ENCODE measurements at places on chromosomes 12 and 14.

DNA sequence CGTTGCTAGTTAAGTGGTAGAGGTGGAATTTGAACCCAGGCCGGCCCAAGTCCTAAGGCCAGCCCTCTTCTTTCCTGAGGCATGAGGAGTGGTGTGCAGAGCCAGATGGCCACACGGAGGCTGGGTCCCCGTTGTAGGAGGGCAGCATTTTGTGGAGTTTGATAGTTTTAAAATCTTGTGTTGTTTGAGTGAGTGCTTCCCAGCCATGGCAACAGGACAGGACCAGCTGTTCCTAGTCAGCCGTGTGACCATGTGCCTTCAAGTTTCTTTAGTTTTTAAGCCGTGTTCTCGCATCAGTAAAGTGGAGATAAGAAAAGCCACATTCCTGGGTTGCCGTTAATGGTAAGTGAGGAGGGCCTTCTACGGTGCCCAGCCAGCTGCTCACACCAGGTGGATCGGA is 44.4 kb downstream of the UBE3B start:
- no peak overlapping the region for H3K27ac ChIP-seq
- peaks cover 22% of the 10 kb centered on the region for H3K4me1 ChIP-seq
- H3K36me3 ChIP-seq = peaks cover 78% of the 10 kb centered on the region
- no peaks in the 10 kb centered on the region for H3K27me3 ChIP-seq
- no peak for DNase-seq

DNA sequence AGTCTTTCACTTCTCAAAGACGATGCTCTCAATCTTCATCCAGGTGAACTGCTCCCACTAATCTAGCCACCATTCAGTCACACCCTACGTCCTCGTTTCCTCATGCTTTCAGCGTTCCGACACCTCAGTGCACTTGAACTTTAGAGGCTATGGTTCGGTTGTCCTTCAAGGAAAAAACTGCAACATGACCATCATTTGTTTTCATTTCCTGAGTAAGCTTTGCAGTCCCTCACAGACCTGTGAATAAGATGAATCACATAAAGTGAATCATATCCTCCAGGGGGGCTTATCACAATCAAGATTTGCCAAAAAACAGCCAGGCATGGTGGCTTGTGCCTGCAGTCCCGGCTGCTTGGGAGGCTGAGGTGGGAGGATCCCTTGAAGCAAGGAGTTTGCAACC is 80.2 kb downstream of the TMCC3 start:
- H3K27ac ChIP-seq = no peak overlapping the region
- H3K27me3 ChIP-seq = no peaks in the 10 kb centered on the region
- peaks cover 35% of the 10 kb centered on the region for H3K4me1 ChIP-seq

GRCh38 chr14:36856095-36856878 is 194.6 kb downstream of the PAX9 start:
- H3K4me1 ChIP-seq = no peaks in the 10 kb centered on the region
- H3K27ac ChIP-seq = no peak overlapping the region
- DNase-seq = no peak

DNA sequence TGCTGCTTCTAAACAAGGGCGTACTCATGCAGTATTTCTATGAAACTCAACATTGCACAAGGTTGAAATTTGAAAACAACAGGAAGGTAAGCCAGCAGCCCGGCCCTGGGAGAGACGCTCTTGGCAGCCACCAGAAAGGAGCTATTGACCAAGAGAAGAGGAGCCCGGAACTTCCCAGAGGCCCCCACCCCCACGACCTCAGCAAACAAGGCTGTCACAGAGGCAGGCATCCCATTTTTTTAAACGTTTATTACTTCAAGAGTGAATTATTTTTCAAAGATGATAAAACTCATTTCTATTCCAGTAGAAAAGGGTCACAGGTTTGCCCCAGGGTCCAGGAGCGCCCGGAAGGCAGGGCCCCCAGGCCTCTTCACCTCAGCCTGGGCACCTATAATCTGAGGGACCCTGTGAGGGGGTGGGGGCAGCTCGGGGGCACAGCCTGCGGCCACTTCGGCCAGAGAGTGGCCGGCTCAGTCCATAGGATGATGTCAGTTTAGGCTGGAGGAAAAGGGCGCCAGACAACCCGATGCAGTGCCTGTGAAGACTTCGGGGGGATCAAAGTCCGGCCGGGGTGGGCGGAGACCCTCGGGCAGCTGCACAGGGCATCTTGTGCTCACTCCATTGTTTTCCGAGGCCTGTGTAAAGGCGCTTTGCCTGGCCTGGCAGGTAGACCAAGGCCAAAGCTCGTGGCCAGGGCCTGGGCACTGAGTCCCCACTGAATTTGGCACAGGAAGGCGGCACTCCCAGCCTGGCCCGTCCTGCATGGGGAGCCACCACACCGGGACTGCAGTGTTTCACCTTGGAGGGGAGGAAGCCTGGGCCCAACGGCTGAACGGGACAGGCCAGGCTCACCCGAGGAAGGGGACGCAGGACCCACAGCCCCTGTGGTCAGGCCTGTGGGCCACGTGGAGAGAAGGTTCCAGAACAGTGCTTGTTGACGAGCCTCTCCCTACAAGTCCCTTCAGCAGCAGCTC is 86.0 kb downstream of the SCARB1 start:
- no peak overlapping the region for H3K27ac ChIP-seq
- DNase-seq = no peak
- no peak overlapping the region for H3K4me3 ChIP-seq
- H3K4me1 ChIP-seq = peaks cover 29% of the 10 kb centered on the region
- H3K27me3 ChIP-seq = no peaks in the 10 kb centered on the region

DNA sequence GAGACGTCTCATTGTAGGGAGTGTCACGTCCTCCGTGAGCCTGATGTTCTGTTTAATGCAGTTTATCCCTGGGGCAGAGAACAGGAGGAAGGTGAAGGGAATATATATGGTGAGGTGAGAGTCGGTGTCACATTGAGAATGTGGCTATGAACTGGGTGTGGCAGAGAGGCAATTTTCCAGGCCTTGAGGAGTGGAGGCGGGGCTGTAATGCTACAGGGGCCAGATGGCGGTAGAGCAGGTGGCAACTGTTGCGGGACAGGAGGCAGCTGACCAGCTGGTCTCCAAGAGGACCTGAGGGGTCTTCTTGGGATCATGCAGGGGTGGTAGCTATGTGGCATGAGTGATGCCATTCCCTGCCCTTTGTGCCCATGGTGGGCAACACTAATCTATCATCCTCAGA is 59.6 kb downstream of the CACNA1C start:
- H3K4me3 ChIP-seq = no peak overlapping the region
- no peak overlapping the region for H3K27ac ChIP-seq
- H3K36me3 ChIP-seq = peaks cover 13% of the 10 kb centered on the region
- DNase-seq = no peak

- DNase-seq = no peak
- H3K27me3 ChIP-seq = no peaks in the 10 kb centered on the region
- no peak overlapping the region for H3K27ac ChIP-seq
- no peak overlapping the region for H3K4me3 ChIP-seq
- no peaks in the 10 kb centered on the region for H3K4me1 ChIP-seq
- H3K36me3 ChIP-seq = peaks cover 30% of the 10 kb centered on the region
Measured at GRCh38 chr14:52650774-52651173, 44.6 kb downstream of the ERO1A start.

DNA sequence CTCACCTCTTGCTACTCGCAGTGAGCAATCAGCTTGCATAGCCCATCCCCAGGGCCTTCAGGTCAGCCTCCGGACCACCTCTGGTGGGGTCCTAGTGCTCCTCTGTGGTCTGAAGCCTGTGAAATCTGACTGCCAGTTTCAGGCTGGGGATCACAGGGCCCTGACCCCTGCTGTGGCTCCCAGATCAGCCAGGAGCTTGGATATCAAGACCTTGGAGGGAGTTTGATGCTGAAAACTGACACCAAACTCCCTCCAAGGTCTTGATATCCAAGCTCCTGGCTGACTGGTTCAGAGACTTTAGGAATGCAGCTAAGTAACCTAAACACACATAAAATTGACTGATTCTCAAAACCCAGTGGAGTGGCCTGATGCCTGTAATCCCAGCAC is 19.8 kb upstream of the DHRS4 start:
- H3K4me3 ChIP-seq = no peak overlapping the region
- H3K27me3 ChIP-seq = peaks cover 5% of the 10 kb centered on the region
- H3K27ac ChIP-seq = no peak overlapping the region
- DNase-seq = no peak
- no peaks in the 10 kb centered on the region for H3K36me3 ChIP-seq
- no peaks in the 10 kb centered on the region for H3K4me1 ChIP-seq

DNA sequence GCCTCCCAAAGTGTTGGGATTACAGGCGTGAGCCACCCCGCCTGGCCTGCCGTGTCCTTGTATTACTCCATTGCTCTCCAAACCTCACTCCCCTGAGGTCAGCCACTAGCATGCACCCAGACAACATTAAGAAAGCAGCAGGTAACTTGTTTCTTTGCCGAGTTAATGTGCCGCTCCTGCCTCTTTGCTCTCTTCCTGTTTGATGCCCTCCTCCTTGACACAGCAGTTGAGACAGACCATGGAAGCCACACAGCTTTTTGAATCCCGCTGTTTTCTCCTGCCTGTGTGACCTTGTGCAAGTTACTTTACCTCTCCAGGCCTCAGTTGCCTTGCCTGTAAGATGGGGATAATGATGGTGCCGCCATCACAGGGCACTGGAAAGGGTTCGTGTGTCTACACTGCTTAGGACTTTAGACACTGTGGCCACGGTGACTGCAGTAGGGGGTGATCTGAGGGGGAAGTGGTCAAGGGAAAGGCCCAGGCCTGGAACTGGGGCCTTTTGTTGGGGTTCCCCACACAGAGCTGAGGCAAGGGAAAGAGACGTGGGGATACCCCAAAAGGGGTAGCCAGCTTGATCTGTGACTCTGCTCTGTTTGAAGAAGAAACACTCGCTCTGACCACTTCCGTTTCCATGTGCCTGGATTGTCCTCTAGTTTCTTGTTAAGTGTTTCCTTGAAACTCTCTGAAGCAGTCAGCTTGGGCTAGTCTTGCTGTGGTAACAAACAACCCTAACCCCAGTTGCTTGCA is 69.3 kb downstream of the RIN3 start:
- peaks cover 22% of the 10 kb centered on the region for H3K4me1 ChIP-seq
- no peak overlapping the region for H3K4me3 ChIP-seq
- H3K27ac ChIP-seq = no peak overlapping the region
- H3K36me3 ChIP-seq = no peaks in the 10 kb centered on the region

DNA sequence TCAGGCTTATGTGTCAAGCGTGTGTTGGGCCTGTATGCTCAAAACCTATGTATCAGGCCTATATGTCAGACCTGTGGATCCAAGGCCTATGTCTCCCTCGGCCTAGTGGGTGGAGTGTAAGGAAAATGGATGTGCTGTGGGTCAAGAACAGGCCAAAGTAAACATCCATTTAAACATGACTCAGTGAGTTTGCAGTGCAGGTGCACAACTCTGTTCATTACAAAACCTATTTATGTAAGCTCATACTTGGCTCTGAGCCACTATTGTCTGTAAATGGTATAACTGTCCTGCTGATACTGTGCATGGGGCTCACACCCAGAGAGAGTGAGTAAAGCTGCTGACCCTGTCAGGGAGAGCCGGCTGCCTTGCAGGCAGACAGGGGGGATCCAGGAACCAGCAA is 249.7 kb upstream of the AVPR1A start:
- H3K4me3 ChIP-seq = no peak overlapping the region
- H3K4me1 ChIP-seq = no peaks in the 10 kb centered on the region
- no peak overlapping the region for H3K27ac ChIP-seq
- H3K27me3 ChIP-seq = no peaks in the 10 kb centered on the region
- DNase-seq = no peak

DNA sequence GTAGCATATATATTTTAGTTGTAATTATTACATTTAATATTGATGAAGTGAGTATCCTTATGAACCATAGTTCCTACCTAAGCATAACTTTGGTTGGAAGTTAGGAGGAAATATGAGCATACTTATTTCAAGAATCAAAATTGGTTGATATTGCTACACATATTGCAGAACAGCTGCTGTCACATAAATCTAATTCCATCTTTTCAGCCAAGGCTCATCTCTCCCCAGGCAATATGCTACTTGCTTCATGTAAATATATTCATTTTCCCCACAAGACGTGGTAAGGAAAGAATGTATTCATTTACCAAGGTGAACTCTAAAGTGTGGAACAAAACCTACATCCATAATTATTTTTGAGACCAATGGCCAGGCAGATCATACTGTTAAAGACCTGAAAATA is 62.5 kb upstream of the HIF1A start:
- no peak for DNase-seq
- H3K27me3 ChIP-seq = no peaks in the 10 kb centered on the region
- H3K4me3 ChIP-seq = no peak overlapping the region
- no peaks in the 10 kb centered on the region for H3K36me3 ChIP-seq

- H3K27ac ChIP-seq = no peak overlapping the region
- no peaks in the 10 kb centered on the region for H3K36me3 ChIP-seq
- no peak overlapping the region for H3K4me3 ChIP-seq
- no peaks in the 10 kb centered on the region for H3K27me3 ChIP-seq
- no peaks in the 10 kb centered on the region for H3K4me1 ChIP-seq
Measured at GRCh38 chr14:98594156-98594555, 677.8 kb downstream of the BCL11B start.

GRCh38 chr14:30223385-30223785 is 295.7 kb upstream of the PRKD1 start:
- peaks cover 40% of the 10 kb centered on the region for H3K4me1 ChIP-seq
- peak overlapping the region; percentile 48 for H3K27ac ChIP-seq
- H3K4me3 ChIP-seq = no peak overlapping the region

GRCh38 chr12:57261428-57261865 is 10.5 kb upstream of the STAC3 start:
- H3K27ac ChIP-seq = no peak overlapping the region
- H3K4me1 ChIP-seq = peaks cover 3% of the 10 kb centered on the region
- no peak overlapping the region for H3K4me3 ChIP-seq

DNA sequence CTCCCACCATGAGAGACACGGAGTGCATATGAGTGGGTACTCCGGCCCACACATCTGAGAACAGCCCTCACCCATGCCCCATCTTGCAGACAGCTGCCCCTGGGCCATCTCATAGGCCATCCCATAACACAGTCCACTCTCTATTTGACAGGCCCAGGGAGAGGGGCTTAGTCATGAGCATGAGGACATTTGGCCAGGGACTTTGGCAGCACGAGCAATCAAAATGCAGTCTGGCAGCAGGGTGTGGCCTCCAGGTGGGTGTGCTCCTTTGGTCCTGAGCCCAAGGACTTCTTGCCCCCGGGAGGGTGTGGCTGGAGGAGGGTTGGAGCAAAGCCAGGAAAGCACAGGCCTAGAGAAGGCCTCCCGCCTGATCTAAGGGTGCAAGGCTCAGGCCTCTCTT is 25.6 kb downstream of the EMP1 start:
- H3K4me3 ChIP-seq = no peak overlapping the region
- peaks cover 32% of the 10 kb centered on the region for H3K4me1 ChIP-seq
- H3K27ac ChIP-seq = no peak overlapping the region
- H3K36me3 ChIP-seq = peaks cover 19% of the 10 kb centered on the region
- no peak for DNase-seq

DNA sequence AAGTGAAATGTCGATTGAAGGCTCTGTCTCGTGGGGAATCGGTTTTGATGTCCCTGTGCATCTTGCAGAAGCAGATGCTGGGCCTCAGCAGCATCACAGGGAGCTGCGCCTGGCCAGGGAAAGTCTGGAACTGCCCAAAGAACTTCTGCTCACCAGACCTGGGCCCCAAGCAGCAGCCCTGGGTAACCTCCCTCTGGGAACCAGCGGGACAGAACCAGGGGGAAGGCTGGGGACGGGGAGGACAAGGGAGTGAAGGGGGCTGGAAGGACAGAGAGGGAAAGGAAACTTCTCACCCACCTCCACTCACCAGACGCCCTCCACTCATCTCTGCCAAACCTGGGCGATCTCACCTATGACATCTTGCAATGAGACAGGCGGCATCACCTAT is 26.8 kb upstream of the C14orf180 start:
- no peaks in the 10 kb centered on the region for H3K36me3 ChIP-seq
- H3K4me3 ChIP-seq = no peak overlapping the region
- H3K4me1 ChIP-seq = no peaks in the 10 kb centered on the region
- no peak overlapping the region for H3K27ac ChIP-seq

- H3K4me3 ChIP-seq = no peak overlapping the region
- no peaks in the 10 kb centered on the region for H3K4me1 ChIP-seq
- H3K27me3 ChIP-seq = no peaks in the 10 kb centered on the region
- no peak for DNase-seq
Measured at GRCh38 chr14:104295681-104296387, 157.4 kb downstream of the KIF26A start.
